ENCODE measurements at places on chromosomes 4 and X. TPM values are rescaled to one million over a fixed set of nuclear protein-coding genes. Genes with fewer than 3 reads are reported as not detected.

POLR2B gene
- 83.7 TPM for total RNA-seq

SORBS2 gene
- total RNA-seq = 64.0 TPM

DNA sequence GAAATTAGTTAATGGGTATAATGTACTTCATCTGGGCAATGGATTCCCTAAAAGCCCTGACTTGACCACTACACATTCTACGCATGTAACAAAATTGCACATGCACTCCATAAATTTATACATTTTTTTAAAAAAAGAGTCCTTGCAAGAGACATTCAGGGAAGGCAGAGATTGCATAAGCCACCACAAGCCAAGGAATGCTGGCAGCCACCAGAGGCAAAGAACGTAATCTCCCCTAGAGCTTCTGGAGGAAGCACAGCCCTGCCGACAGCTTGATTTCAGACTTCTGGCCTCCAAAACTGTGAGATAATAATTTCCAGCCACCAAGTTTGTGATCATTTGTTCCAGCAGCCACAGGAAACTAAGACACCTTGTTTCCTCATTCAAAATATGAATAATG, 185.6 kb upstream of the GALNT7 start:
- DNase-seq = no peak

DNA sequence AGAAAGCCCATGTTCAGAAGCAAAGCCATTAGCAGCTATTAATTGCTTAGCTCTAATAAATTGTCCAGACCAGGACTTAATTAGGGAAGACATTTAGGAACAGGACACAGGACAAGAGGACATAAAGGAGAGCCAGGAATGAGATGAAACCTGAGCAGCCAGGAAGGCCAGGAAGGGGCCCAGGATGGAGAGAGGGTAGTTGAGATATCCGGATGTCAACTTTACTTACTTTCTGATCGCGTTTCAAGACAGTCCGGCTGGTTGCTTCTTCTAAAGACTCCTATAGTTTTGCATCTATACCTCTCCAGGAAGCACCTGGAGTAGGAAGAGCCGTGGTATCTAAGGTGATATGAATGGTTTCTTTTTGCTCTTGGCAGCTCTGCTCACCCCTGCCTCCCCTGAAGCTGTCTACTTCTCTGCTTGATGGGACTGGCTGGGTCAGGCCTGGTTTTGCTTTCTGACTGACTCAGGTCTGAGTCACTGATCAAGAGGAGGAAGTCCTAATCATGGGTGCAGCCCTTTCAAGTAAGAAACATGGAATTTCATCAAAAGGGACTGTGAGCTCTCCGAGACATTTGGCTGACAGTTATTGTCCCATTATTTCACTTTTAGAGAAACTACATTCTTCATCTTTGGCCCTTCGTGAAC, 733.3 kb downstream of the RPA4 start:
- no peak for DNase-seq

DNA sequence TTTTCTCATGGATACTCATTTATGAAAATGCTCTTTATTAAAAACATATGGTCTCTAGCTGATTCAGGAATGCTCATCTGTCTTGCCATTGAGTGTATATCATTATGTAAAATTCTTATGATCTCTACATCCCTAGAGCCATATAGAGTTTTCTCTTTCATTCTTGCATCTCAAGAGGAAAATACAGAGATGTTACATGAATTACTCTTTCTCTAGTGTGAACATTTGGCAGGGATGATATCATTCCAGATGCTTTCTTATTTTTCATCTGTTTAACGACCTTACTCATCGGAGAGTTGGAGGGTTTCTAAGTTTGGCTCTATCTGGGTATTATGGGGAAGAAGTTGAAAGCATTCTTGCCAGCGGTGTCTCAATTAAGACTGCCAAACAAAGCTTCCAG, 202.9 kb upstream of the SLC7A11 start:
- DNase-seq = no peak

DNA sequence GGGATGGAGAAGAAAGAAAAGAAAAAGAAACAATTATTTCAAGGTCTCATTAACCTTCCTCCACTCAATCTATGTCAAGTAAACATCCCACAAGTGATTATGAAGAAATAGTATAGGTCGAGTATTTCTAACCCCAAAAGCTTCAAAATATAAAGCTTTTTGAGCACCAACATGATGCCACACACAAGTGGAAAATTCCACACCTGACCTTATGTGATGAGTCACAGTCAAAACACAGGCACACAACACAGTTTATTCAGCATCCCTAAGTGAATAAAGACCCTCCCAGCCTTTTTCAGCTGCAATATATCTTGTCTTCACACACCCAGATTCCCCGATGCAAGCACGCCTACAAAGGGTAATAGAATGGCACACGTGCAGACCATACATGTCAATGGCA, 51.7 kb upstream of the VEGFC start:
- no peak for DNase-seq

Measured in tibial nerve (tissue), 4 donors.